ENCODE measurements at places on chromosomes 1 and 21. TPM values are rescaled to one million over a fixed set of nuclear protein-coding genes. Genes with fewer than 3 reads are reported as not detected.

DNA sequence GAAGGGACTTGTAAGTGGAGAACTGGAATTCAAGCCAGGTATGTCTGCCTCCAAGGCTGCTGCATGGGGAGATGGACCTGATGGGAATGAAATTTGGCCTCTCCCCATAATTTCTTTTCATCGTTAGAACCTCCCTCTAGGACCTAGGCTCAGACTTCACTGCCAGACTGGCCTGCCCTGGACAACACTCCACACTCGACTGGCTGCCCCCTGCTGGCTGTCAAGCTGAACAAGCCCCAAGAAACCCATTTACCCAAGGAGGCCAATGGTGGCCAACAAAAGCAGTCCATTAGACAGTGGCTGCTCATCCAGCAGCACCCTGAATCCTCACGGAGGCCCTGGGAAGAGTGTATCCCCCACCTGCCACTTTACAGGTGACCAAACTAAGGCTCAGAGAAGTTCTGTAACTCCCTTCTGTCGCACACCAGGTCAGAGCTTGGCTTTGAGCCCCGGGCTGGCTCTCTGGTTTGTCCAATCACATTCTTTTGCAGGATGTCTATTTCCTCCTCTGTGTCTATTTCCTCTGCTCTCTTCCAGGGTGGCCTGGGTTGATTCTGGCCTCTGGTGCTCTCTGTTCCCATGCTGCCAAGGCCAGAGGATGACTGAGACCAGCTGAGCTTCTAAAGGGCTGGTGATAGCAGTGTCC, 3.8 kb downstream of the RNF186 start:
- H3K27me3 ChIP-seq, result no peaks in the 10 kb centered on the region
- H3K27ac ChIP-seq, result no peak overlapping the region
- no peak overlapping the region for H3K4me3 ChIP-seq
- no peaks in the 10 kb centered on the region for H3K4me1 ChIP-seq

- H3K36me3 ChIP-seq, result no peaks in the 10 kb centered on the region
- DNase-seq, result peak; percentile 53
- no peaks in the 10 kb centered on the region for H3K27me3 ChIP-seq
- H3K27ac ChIP-seq, result no peak overlapping the region
- peaks cover 14% of the 10 kb centered on the region for H3K4me1 ChIP-seq
These were observed 7.9 kb upstream of the EDN2 start for GRCh38 chr1:41492341-41492848.

The LY9 gene
- total RNA-seq, result not detected

- no peak overlapping the region for H3K27ac ChIP-seq
- no peaks in the 10 kb centered on the region for H3K27me3 ChIP-seq
- H3K4me3 ChIP-seq, result no peak overlapping the region
- no peaks in the 10 kb centered on the region for H3K36me3 ChIP-seq
These were observed 122.7 kb downstream of the FASLG start for GRCh38 chr1:172781513-172782140.

The CSF3R gene
- not detected for total RNA-seq

GRCh38 chr1:184061396-184062003, 10.0 kb downstream of the TSEN15 start:
- DNase-seq, result no peak
- no peak overlapping the region for H3K27ac ChIP-seq
- no peaks in the 10 kb centered on the region for H3K36me3 ChIP-seq
- H3K27me3 ChIP-seq, result no peaks in the 10 kb centered on the region

The MTFR1L gene
- 35.6 TPM for total RNA-seq

The SH3BGR gene
- 0.40 TPM for total RNA-seq

- no peaks in the 10 kb centered on the region for H3K27me3 ChIP-seq
- H3K36me3 ChIP-seq, result peaks cover 3% of the 10 kb centered on the region
- H3K4me3 ChIP-seq, result no peak overlapping the region
- peaks cover 42% of the 10 kb centered on the region for H3K4me1 ChIP-seq
- H3K27ac ChIP-seq, result peak overlapping the region; percentile 42
These were observed 43.0 kb downstream of the ACOT7 start for GRCh38 chr1:6350416-6351088.

The RABGAP1L gene
- total RNA-seq, result 11.8 TPM

The SPRR5 gene
- total RNA-seq, result not detected

GRCh38 chr1:43990271-43991199, 864 bp upstream of the CCDC24 start:
- peaks cover 19% of the 10 kb centered on the region for H3K4me1 ChIP-seq
- no peaks in the 10 kb centered on the region for H3K36me3 ChIP-seq
- no peak for DNase-seq
- H3K27ac ChIP-seq, result peak overlapping the region; percentile 66
- H3K27me3 ChIP-seq, result no peaks in the 10 kb centered on the region

GRCh38 chr1:47709872-47710231, 272.0 kb downstream of the FOXD2 start:
- no peaks in the 10 kb centered on the region for H3K36me3 ChIP-seq
- H3K27me3 ChIP-seq, result peaks cover 79% of the 10 kb centered on the region
- no peak for DNase-seq

GRCh38 chr1:107787299-107787698, 177.7 kb downstream of the VAV3 start:
- no peak overlapping the region for H3K4me3 ChIP-seq
- no peaks in the 10 kb centered on the region for H3K36me3 ChIP-seq
- H3K27ac ChIP-seq, result no peak overlapping the region
- no peaks in the 10 kb centered on the region for H3K27me3 ChIP-seq
- H3K4me1 ChIP-seq, result 0 out of 2 replicates have a peak, but pooled peaks cover 3% of the 10 kb centered on the region

- no peak for DNase-seq
- H3K4me3 ChIP-seq, result no peak overlapping the region
- peaks cover 16% of the 10 kb centered on the region for H3K4me1 ChIP-seq
- H3K36me3 ChIP-seq, result peaks cover 5% of the 10 kb centered on the region
- no peaks in the 10 kb centered on the region for H3K27me3 ChIP-seq
These were observed 16.2 kb downstream of the WNT2B start for GRCh38 chr1:112524986-112525385.

DNA sequence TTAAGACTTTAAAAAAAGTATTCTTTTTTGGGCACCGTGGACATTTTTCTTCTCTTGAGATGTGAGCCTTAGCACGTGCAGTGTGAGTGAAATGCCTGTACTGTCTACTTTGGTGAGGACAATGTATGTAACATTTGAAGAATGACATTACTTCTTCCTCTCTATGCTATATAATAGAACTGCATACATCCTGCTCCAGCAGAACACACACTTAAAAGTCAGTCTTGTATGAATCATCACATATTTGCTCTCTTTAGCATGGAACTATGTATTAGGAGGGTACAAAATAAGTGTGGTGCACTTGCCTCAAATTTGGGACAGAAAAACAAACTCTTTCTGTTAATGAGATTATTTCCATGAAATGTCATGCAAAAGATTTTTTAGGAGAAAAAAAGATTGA, 358.4 kb upstream of the SGIP1 start:
- peaks cover 68% of the 10 kb centered on the region for H3K27me3 ChIP-seq
- H3K36me3 ChIP-seq, result no peaks in the 10 kb centered on the region
- H3K27ac ChIP-seq, result no peak overlapping the region
- H3K4me3 ChIP-seq, result no peak overlapping the region

The FMO3 gene
- not detected for total RNA-seq

The CFHR2 gene
- total RNA-seq, result not detected

Data from PC-3 (cell line).